ENCODE measurements at places on chromosomes 1 and 21.

- DNase-seq, result no peak
Measured at GRCh38 chr1:247400685-247401084, 15.3 kb upstream of the NLRP3 start.

GRCh38 chr1:61447968-61448430 is 276.9 kb downstream of the TM2D1 start:
- DNase-seq, result no peak

DNA sequence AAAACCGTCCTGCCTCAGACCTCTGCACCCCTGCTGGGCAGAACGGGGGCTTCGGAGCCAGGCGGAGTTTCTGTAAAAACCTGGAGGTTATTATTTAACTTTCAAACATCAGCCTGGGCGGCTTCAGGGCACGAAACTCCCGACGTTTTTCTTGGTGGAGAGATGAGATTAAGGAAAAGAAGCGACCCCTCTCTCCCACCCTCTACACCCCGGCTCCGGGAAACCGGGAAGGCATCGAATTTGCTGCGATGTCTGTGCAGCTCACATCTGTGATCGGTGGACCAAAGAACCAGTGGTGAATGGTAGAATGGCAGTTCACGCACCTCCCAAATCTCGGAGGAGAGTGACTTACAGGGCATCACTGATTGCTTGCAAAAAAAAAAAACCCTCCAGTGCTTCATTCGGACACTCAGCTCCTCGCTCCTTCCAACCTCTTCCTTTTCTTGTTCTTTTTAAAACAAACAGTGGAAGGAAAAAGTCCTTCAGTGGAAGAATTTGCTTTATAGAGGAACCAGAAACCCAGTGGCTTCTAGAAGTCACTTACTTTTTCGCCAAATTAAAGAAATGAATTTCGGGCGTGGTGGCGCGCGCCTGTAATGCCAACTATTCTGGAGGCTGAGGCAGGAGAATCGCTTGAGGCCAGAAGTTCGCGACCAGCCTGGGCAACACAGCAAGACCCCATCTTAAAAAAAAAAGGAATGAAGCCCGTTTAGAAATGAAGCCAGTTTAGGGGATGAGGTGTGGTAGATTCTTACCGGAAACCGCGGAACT is 884 bp downstream of the PHACTR4 start:
- peak; percentile 49 for DNase-seq

- DNase-seq, result no peak
Measured at GRCh38 chr1:203913073-203913521, 51.7 kb downstream of the SNRPE start.

GRCh38 chr1:41611932-41612450 is 127.5 kb upstream of the EDN2 start:
- no peak for DNase-seq

DNA sequence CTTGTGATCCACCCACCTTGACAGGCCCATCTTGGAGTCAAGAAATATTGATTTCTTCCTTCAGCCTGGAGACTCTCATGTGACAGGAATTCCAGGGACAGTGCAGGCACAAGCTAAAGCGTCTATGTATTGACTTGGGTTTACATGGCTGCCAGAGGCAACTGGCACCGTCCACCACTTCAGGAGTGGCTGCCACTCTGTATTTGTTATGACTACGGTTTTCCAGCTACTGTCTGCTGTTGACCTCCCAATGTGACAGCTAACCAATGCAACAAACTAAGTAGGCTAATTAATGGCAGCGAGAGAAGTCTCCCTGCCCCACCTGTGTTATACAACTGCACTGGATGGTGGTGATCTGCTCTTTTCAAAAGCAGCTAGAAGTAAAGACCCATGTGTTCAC is 56.9 kb downstream of the CD58 start:
- no peak for DNase-seq

- DNase-seq, result no peak
Measured at GRCh38 chr1:182274618-182275017, 117.0 kb downstream of the GLUL start.

DNA sequence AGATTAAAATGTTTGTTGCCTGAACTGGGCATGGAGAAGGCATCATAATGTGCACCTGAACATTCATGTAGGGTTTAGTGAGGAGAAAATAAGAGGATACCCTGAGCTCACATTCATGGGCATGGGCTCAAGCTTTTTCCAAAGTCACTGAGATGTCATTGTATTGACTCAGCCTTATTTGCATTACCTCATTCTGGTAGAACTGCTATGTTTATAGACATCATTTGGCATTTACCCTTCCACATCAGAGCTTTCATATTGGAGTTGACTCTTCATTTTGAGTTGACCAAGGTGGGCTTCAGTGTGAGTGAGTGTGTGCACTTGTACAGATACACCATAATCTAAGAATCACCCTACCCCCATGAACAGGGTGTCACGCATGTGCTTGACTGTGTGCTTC is 143.2 kb downstream of the PBX1 start:
- DNase-seq, result peak; percentile 59

GRCh38 chr1:33341190-33341589 is 20.3 kb upstream of the A3GALT2 start:
- DNase-seq, result peak; percentile 15

All from iris pigment epithelial cell (primary cell).